ENCODE measurements at places on chromosomes 4 and X.

- no peak for DNase-seq
Observed at GRCh38 chr4:79134767-79135166, 191.1 kb downstream of the NAA11 start.

- no peak for DNase-seq
Observed at GRCh38 chr4:184751585-184751956, 17.7 kb upstream of the CENPU start.

GRCh38 chr4:113316879-113317278, 267.4 kb downstream of the ANK2 start:
- DNase-seq = no peak

GRCh38 chr4:158776106-158776505, 7.3 kb downstream of the FNIP2 start:
- no peak for DNase-seq

- no peak for DNase-seq
Observed at GRCh38 chrX:65696613-65697012, 29.2 kb downstream of the MSN start.

DNA sequence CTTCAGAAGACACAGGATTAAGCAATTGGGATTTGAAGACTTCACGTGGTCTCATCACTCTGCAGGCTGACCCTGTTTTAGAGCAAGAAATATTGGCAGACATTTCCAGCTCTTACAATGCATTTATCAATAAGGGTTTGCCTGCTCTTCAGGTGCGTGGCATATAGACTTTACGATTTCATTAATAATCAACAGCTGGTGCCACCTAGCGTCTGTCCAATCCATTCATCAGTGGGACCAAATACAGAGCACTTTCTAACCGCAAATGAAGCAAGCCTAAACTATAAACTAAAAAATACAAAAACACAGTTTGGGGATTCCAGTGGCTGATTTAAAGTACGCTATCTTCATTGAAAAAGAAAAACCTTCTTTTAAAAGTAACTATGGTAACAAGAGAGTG, 125.4 kb upstream of the DMD start:
- DNase-seq = no peak

DNA sequence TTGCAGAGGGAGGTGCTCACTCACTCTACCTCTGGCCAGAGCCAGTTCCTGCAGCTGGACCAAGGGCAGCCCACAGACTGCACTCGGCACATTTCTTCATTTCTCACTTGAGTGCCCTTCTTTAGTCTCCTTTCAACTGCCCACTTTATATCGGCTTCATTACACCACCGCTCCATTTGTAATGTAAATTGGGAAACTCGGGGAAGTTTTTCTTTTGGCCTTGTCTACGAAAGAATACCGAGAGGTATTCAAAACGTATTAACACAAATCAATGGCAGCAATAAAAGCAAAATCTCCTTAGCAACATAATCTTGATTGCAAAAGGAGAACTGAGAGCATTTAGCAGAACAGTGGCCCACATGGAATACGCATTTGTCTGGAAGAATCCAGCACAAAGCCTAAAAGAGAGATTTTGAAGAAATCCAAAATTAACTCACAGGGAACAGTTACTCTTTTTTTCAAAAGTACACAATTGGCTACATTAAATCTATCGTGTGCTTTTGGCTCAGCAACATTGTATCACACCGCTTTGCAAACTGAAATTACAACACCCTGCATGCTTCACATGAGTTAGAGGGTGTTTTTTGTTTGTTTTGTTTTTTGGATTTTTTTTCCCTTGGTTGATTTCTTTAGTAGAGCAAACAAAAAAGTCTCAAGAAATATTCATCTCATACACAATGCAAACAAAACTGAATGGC, 62.6 kb downstream of the CHIC2 start:
- DNase-seq = no peak

- DNase-seq = no peak
Observed at GRCh38 chr4:46818604-46819003, 90.4 kb downstream of the COX7B2 start.

DNA sequence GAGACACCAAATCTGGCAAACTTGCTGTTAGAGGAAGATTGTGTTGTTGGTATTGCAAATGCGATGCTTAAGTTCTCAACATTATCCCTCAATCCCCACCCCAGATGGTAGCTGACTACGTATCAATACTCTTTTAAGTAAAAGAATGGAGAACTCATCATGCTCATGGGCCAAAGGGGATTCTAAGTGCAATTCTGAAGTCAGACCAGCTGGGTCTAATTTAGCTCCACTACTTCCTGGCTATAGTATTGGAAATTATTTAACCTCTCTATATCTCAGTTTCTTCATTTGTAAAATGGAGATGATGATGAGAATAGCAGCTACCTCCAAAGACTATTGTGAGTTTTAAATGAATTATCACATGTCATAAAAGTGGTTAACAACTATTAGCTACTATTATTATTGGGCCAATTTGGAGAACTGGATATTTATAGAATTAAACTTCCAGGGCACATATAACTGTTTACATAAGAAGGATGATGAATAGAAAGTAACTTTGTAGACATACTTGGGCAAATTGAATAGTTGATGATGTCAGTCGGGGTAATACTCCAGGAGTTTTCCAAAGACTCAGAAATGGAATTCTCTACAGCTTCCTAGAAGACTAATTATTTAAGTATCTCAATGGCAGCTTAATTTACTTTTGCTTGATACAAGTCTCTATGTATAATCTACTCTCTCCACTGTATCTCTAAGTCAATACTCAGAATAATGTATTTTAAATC, 5.0 kb upstream of the SLAIN2 start:
- no peak for DNase-seq

DNA sequence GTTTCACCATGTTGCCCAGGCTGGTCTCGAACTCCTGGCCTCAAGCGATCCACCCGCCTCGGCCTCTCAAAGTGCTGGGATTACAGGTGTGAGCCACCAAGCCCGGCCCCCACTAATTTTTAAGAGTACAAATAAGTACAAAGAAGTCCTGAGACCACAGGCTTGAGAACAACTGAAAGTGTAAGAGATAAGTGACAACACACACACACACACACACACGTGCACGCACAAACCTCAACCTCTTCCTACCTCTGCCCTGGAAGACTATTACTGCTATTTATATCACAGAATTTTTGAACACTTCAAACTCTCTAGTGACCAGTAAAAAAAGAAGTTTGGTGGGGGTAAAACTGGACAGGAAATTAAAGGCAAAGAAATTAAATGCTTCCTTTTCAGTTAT, 7.5 kb downstream of the KLHL15 start:
- no peak for DNase-seq

GRCh38 chr4:113053883-113054282, 4.4 kb downstream of the ANK2 start:
- DNase-seq = no peak

DNA sequence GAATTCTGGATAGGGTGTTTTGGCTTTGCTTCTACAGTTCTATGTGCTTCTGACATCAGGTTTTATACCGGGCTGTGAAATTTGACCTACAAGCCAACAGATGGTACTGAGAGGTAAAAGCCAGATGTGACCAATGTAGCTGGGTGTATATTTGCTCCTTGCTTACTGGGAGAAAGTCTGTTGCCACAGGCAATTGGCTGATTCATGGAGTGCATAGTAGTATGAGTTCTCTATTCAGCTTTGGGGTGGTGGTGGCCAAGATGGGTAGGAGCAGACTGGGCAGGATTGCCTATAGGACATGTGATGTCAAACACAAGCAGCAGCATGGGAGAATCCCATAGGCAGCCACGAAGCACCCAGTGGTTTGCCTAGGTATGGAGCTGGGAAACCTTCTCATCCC, 1827.0 kb downstream of the C4orf33 start:
- no peak for DNase-seq

GRCh38 chr4:152643153-152644035, 36.4 kb downstream of the TMEM154 start:
- no peak for DNase-seq

Data from stimulated activated CD8-positive, alpha-beta memory T cell treated with anti-CD3 and anti-CD28 coated beads, Interleukin-15, amount 100 ng/mL, for 24 hours (primary cell).